ENCODE measurements at places on chromosomes 2 and 18. TPM values are rescaled to one million over a fixed set of nuclear protein-coding genes. Genes with fewer than 3 reads are reported as not detected.

Gene ERMN
- total RNA-seq: not detected

Gene CHRND
- not detected for total RNA-seq

Gene LYG2
- total RNA-seq: not detected

Gene IFT172
- 19.4 TPM for total RNA-seq

Gene NDUFS1
- 95.0 TPM for total RNA-seq

Gene GCKR
- 1.1 TPM for total RNA-seq

Gene CROCC2
- not detected for total RNA-seq

Gene LHCGR
- not detected for total RNA-seq

Gene ATIC
- 57.3 TPM for total RNA-seq

Gene CHST9
- total RNA-seq: 2.0 TPM

Gene USP37
- total RNA-seq: 9.1 TPM

Gene LOXHD1
- total RNA-seq: not detected

Gene SMC6
- total RNA-seq: 16.0 TPM

Gene MTHFD2
- 112 TPM for total RNA-seq

Gene GCG
- not detected for total RNA-seq

Gene SRD5A2
- total RNA-seq: not detected

Gene FBXO15
- 0.98 TPM for total RNA-seq

Gene AGXT
- total RNA-seq: not detected

Gene TWIST2
- total RNA-seq: 6.3 TPM

Gene OTOS
- total RNA-seq: not detected

Gene NYAP2
- not detected for total RNA-seq

Gene IGFBP5
- total RNA-seq: 141 TPM

Gene CLHC1
- 1.5 TPM for total RNA-seq

Gene IL1F10
- total RNA-seq: not detected

Data from mesangial cell (primary cell).